Uterus (tissue), 4 donors: ENCODE measurements at places on chromosomes 5 and 9. TPM values are rescaled to one million over a fixed set of nuclear protein-coding genes. Genes with fewer than 3 reads are reported as not detected.

DNA sequence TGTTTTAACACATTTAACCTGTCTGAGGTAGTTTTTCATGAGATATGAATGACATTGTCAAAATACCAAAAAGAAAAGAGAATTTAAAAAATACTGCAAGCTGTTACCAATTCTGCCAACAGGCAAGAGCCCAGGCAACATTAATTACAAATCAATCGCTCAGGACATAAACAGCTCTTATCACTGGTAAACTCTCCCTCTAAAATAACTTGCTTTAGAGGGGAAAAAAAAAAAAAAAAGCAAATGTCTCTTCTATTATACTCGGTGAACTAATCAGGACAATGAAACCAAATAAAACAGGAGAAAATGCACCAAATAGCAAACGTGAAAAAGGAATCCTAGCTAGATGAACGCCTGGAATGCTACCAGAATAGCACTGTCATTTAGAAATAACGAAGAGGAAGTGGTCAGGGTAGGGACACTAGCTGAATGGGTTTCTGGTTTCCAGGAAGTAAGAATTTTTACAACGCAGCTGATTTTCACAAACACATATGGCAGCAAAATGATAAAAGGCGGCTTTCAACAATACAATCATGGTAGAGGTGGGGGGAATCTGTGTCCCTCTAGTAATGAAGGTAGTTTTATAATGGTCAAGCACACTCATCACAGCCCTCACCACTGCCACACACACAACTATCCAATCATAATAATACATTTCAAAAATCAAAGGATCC, 94.9 kb downstream of the DENND1A start:
- H3K27ac ChIP-seq: no peak overlapping the region
- H3K36me3 ChIP-seq: no peaks in the 10 kb centered on the region

DNA sequence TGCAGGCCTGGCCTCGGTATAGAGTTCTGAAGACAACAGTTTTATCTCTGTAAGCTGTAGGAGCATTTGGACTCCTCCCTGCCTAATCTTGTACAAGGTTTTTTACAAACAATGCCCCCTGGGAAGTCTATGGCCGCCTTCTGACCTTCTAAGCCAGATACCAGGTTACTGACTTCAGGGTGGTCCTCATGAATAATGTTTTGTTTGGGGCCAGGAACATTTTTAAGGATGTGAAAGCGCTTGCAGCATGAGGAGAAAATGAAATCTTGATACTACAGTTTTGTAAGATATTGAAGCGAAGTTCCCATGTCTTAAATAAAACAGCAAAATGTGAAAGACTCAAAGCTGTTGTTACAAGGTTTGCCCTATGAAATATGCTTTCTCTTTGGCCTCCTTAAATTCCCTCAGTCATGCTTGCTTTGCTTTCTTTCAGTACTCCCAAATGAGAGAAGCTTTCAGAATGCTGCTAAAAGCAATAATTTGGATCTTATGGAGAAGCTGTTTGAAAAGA, 5.2 kb downstream of the ANKDD1B start:
- no peak overlapping the region for H3K4me3 ChIP-seq
- no peaks in the 10 kb centered on the region for H3K27me3 ChIP-seq
- no peaks in the 10 kb centered on the region for H3K36me3 ChIP-seq
- peak overlapping the region; percentile 40 for H3K27ac ChIP-seq
- H3K4me1 ChIP-seq: no peaks in the 10 kb centered on the region

TMEM252 gene
- 0.69 TPM for total RNA-seq

- H3K4me1 ChIP-seq: no peaks in the 10 kb centered on the region
- H3K4me3 ChIP-seq: no peak overlapping the region
- no peak for DNase-seq
- no peaks in the 10 kb centered on the region for H3K27me3 ChIP-seq
- H3K36me3 ChIP-seq: no peaks in the 10 kb centered on the region
Measured at GRCh38 chr5:170474489-170475274, 29.1 kb upstream of the KCNIP1 start.

- H3K4me1 ChIP-seq: no peaks in the 10 kb centered on the region
- H3K27me3 ChIP-seq: no peaks in the 10 kb centered on the region
- H3K27ac ChIP-seq: no peak overlapping the region
- no peaks in the 10 kb centered on the region for H3K36me3 ChIP-seq
- H3K4me3 ChIP-seq: no peak overlapping the region
- DNase-seq: no peak
Measured at GRCh38 chr5:64665243-64665642, 25.1 kb upstream of the SHISAL2B start.

- no peaks in the 10 kb centered on the region for H3K27me3 ChIP-seq
- H3K36me3 ChIP-seq: no peaks in the 10 kb centered on the region
- H3K4me1 ChIP-seq: no peaks in the 10 kb centered on the region
- H3K27ac ChIP-seq: no peak overlapping the region
Measured at GRCh38 chr5:154059583-154059982, 20.8 kb downstream of the MFAP3 start.

GRCh38 chr5:598564-598890, 13.6 kb upstream of the CEP72 start:
- H3K4me3 ChIP-seq: no peak overlapping the region
- no peak overlapping the region for H3K27ac ChIP-seq
- no peaks in the 10 kb centered on the region for H3K36me3 ChIP-seq
- H3K4me1 ChIP-seq: no peaks in the 10 kb centered on the region
- no peaks in the 10 kb centered on the region for H3K27me3 ChIP-seq
- DNase-seq: no peak

CATSPER3 gene
- 2.7 TPM for total RNA-seq

DNA sequence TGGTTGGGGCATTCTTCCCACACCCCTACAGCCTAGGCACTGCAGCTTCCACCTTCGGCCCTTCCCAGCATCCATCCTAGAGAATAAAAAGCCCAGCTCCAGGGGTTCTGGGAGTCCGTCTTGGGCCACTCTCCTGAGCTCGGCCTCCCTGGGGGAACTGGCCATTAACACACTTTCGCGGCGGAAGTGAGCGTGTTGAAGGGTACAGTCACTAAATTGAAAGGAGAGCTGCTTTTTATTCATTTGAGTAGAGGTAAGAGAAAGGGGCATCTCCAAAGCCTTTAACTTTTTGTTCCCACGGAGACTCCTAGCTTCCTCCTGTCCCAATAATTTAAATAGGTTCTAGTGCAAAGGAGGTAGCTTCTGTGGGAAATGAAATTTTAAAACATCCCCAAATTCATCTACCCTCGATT, 31.0 kb upstream of the NFIB start:
- no peak overlapping the region for H3K4me3 ChIP-seq
- no peak for DNase-seq
- no peaks in the 10 kb centered on the region for H3K4me1 ChIP-seq
- H3K27me3 ChIP-seq: peaks cover 3% of the 10 kb centered on the region

DNA sequence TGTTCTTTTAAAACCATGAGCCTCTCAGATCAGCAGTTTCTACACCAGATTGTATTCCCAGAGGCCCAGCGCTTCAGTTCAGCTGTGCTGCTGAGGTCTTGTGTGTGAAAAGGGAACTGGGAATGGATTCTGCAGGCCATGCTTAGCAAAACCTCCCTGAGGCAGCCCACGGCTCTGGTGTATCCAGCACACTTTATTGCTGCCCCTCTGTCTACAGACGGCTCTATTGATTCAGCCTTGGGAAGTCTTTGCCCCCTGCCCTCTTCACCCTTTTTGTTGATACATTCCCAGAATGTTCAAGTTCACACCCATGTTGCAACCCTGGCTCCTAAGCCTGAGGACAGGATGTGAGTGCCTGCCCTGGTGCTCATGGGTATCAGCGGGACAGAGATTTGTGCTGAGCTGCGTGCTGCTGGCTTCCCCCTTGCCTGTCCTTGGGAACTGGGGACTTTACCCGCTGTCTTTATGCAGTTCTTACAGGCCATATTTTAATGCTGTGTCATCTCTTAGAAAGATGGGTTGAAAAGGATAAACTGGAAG, 37.3 kb downstream of the ARHGAP26 start:
- no peak overlapping the region for H3K4me3 ChIP-seq
- H3K4me1 ChIP-seq: peaks cover 17% of the 10 kb centered on the region
- no peak for DNase-seq
- H3K27me3 ChIP-seq: no peaks in the 10 kb centered on the region
- no peak overlapping the region for H3K27ac ChIP-seq
- no peaks in the 10 kb centered on the region for H3K36me3 ChIP-seq

GRCh38 chr5:74639807-74640449, 600 bp downstream of the ENC1 start:
- no peaks in the 10 kb centered on the region for H3K36me3 ChIP-seq
- no peaks in the 10 kb centered on the region for H3K27me3 ChIP-seq

KCNIP1 gene
- 1.3 TPM for total RNA-seq
